ENCODE measurements at places on chromosomes 1 and 21.

GRCh38 chr1:5503556-5504363 lies 488.5 kb downstream of the NPHP4 start:
- no peak for DNase-seq

GRCh38 chr1:45187725-45188124 lies 18.7 kb downstream of the ZSWIM5 start:
- no peak for DNase-seq

GRCh38 chr21:22244516-22244915 lies 1246.3 kb downstream of the NCAM2 start:
- no peak for DNase-seq

GRCh38 chr1:85240174-85240601 lies 19.3 kb downstream of the C1orf52 start:
- DNase-seq, result no peak

- DNase-seq, result no peak
These were observed 767.0 kb downstream of the MRPL39 start for GRCh38 chr21:24840287-24840686.

GRCh38 chr1:14835725-14836124 lies 237.2 kb downstream of the KAZN start:
- no peak for DNase-seq

- no peak for DNase-seq
These were observed 103.3 kb upstream of the KCNK2 start for GRCh38 chr1:214979191-214979590.

DNA sequence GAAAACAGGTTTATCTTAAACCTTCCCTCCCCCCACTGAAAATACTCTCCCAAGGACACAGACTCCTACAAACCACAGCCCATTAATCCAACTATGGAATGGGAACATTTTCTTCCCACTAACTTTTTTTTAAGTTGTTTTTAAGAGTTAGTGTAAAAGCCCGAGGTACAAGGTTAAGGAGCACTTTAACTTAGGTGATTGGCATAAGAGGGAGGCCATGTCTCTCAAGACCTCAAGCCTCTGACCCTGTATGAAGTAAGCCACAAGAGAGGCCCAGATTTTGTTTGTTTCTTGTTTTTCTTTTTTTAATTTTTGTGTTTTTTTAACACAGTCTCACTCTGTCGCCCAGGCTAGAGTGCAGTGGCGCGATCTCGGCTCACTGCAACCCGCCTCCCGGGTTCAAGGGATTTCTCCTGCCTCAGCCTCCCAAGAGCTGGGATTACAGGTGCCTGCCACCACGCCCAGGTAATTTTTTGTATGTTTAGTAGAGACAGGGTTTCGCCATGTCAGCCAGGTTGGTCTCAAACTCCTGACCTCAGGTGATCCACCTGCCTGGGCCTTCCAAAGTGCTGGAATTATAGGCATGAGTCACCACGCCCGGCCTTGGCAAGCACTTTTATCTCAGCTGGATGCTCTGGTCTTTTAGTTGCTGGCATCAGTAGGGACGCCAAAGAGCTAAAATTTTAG lies 14.4 kb downstream of the ARMH1 start:
- DNase-seq, result peak; percentile 68

DNA sequence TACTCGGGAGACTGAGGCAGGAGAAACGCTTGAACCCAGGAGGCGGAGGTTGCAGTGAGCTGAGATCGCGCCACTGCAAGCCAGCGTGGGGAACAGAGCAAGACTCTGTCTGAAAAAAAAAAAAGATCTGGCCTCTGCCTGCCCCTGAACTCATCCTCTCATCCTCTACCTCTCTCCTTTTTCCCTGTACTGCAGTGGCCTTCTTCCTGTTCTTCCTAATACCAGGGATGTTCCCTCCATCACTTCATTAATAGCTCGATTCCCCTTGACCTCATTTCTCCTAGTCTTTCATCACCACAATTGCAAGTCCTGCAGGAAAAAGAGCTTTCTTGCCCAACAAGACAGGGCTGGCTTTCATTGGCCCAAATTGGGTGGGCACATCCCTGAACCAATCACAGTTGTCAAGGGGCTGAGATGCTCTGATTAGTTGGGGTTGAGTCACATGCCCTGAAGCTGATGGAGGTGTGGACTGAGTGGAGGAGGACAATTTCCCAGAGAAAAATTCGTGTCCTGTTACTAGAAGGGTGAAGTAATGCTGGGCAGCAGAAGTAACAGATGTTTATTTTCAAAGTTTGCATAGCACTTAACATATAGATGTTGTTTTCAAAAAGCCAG lies 86.8 kb upstream of the PUM1 start:
- DNase-seq, result no peak

- no peak for DNase-seq
These were observed 102.6 kb downstream of the TPR start for GRCh38 chr1:186272486-186272885.

- DNase-seq, result no peak
These were observed 29.2 kb downstream of the RNU1-1 start for GRCh38 chr1:16484931-16485330.

DNA sequence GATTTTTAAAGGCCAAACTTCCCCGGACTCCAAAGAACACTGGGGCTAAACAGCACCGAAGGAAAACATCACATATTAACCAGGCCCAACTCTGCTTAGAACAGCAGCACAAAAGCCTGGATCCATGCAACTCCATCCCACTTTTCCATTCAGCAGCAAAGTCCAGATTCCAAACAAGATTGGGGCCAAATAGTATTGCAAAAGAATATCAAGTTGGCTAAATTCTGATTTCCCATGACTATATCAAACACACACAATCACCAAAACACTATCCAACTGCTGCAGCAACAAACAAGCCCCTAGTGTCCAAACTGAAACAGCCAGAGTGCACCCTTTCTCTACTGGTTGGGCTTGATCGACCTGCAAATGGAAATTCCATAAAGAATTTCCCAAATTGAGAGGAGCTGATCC lies 19.4 kb upstream of the TMEM125 start:
- DNase-seq, result no peak

GRCh38 chr1:27772036-27772931 lies 735 bp upstream of the STX12 start:
- no peak for DNase-seq

GRCh38 chr1:193755441-193755840 lies 569.0 kb upstream of the B3GALT2 start:
- no peak for DNase-seq

GRCh38 chr1:167196166-167196565 lies 24.5 kb upstream of the POU2F1 start:
- DNase-seq, result no peak

GRCh38 chr1:100323419-100324106 lies 28.7 kb upstream of the CDC14A start:
- no peak for DNase-seq

GRCh38 chr1:114272593-114272992 lies 118.9 kb upstream of the SYT6 start:
- no peak for DNase-seq

DNA sequence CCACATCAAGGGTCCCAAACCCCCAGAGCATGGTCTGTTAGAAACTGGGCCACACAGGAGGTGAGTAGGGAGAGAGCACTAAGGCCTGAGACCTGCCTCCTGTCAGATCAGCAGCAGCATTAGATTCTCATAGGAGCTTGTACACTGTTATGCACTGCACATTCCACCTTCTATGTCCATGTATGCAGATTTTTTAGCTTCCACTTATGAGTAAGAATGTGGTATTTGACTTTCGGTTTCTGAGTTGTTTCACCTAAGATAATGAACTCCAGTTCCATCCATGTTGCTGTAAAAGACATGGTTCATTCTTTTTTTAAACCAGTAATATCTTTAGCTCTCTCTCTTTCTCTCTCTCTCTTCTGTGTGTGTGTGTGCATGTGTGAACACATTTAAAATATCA lies 663 bp upstream of the GBP6 start:
- DNase-seq, result no peak

GRCh38 chr1:216332003-216332402 lies 91.2 kb downstream of the USH2A start:
- no peak for DNase-seq

- no peak for DNase-seq
These were observed 152.2 kb downstream of the SIPA1L2 start for GRCh38 chr1:232477728-232478127.

DNA sequence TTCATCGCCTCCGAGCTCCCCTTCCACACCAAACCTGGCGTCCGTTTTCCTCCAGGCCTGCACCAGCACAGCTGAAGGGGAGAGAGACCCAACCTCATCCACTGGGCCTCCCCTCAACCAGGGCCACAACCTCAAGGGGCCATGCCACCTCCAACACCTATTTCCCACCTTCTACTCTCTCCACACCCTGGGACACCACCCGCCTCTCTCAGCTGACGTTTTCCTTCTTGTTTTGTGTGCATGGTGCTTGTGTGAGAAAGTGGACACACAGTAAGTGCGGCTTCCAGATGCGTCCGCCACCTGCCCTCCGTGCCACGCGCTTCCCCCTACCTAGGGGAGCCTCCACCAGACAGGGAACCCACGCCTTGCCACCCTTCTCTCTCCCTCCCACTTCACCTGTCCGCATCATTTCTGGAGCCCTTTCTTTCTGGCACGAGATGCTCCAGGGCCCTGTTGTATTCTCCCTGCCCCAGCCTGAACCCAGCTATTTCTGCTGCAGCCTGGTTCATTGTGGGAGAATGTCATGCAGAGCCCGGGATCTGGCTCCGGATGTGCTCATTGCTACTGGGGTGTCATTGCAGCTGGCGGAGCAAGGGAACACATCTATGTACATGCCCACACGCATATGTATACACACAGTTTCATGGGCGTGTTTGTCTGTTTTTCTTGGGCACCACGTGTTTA lies 1.3 kb upstream of the GNB1 start:
- DNase-seq, result no peak

- no peak for DNase-seq
These were observed 60.4 kb downstream of the CAPN2 start for GRCh38 chr1:223772771-223773160.

GRCh38 chr21:36237441-36237840 lies 80.8 kb downstream of the DOP1B start:
- DNase-seq, result no peak

DNA sequence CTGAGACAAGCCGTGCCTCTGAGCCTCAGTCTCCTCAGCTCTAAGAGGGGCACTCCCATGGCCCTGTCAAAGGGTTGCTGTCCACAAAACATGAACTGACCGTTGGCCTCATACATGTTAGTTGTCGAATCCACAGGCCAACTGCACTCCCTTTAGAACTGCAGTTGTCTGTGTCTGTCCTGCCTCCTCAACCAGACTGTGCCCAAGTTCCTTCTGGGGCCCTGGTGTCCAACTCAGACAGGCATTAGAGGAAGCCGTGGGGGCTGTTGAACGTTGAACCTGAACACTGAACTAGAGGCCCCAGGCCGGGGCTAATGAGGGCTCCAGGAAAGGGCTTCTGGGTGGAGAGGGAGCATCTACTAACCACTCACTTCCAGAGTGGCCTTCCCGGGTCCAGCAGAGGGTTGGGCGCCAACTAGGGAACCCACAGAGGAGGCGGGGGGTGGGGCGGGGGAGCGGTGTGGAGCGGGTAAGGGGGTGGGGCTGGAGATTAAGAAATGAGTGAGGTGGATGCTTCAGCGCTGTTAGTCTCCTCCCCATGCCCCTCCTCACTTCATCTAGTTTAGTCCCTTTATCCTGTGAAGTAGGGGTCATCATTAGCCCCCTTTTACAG lies at the start of gene RAB42:
Gene RAB42, plus strand, starts transcription at position 558 of the 613 bp plus-strand sequence. CDS start 247 bp downstream, outside the sequence.
- DNase-seq, result peak; percentile 56

DNA sequence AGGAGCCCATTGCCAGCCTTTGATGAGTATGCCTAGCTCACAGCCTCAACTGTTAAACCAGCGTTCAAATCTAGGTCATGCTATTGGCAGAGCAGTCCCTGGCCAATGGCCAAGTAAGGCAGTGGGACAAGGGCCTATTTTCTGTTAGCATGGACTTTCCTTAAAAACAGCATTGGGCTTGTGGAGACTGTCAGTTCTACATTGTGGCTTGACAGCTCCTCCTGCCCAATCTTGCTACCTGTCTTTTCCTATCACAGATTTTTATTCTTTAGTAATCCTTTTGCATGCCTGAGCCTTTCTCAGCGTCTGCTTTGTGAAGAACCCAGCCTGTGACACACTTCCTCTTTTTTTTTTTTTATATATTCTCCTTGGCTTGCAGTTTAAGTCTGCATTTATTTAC lies 56.4 kb downstream of the DIP2A start:
- peak; percentile 51 for DNase-seq

GRCh38 chr1:174789399-174789798 lies 210.3 kb upstream of the CACYBP start:
- no peak for DNase-seq

- DNase-seq, result no peak
These were observed 1441.0 kb downstream of the BRINP3 start for GRCh38 chr1:189036628-189037027.

DNA sequence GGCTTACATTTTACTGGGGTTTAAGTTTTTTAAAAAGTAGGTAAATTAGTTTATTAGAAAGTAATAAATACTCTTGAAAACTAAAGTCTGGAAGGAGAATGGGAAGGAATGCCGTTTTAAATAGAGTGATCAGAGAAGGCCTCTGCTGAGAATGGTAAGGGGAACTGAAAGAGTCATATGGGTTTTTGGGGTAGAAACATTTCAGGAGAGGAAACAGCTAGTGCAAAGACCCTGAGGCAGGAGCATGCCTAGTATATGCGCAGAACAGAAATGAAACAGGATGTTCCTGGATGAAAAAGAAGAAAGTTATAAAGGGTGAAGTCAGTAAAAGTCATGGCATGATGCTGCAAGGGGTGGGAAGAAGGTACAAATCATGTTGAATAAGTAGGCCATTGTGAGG lies 38.9 kb downstream of the ZC3H11B start:
- no peak for DNase-seq

DNA sequence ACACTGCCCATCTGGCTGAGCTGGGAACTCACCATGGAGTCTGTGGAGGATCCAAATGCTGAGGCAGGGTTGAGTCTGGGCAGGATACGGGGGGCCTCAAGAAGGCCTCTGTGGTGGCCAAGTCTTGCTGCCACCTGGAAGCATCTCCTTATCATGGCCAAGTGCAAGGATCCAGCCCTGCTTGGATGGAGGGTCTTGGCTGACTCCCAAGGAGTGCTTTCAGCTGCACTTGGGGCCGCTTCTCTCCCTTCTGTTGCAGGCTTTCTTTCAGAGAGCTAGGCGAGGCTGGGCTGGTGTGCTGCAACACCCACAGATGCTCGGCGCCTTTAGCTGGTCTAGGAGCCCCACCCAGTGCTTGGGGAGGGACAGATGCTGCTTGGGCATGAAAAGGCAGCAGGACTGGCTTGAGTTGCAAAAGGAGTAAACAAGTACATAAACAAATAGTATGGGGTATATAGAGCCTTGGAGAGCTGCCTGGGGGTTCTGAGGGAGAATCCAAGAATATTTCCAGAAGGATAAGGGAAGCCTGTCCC lies at the start of gene THEM5:
Gene THEM5, minus strand, starts transcription at position 302 of the 533 bp plus-strand sequence. Its CDS starts 147 bp downstream, at position 155.
- DNase-seq, result no peak

DNA sequence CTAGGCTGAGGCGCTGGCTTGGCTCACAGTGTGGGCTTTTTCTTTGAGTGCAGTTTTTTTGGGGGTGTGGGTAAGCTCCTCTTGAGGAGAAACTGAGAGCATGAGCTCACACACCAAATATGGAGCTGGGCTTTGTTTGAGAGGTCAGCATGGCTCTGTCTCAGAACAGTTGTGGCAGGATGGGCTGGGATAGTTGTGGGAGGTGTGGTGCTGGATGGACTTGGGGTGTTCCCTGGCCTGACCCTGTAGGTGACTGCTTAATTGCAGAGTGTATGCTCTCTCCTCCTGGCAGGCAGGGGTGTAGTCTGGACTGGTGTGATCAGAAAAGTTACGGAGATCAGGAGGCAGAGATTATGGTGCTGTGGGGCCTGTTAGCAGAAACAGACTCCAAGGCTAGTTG lies 64.3 kb upstream of the PGBD5 start:
- no peak for DNase-seq

GRCh38 chr1:200704986-200705500 lies 33.6 kb upstream of the CAMSAP2 start:
- no peak for DNase-seq

- peak; percentile 71 for DNase-seq
These were observed at the start of gene FHL3 for GRCh38 chr1:38005195-38006007. Gene FHL3, minus strand, starts transcription at chr1:38005514. Its CDS starts 6,102 bp downstream, at chr1:37999412.
